GM04504 (cell line): ENCODE measurements at places on chromosomes 2 and 18.
A peak's percentile ranks its signal among the peaks of the same experiment; 100 is the strongest.

- no peak for DNase-seq
Observed at GRCh38 chr2:33502025-33502424, 25.6 kb downstream of the RASGRP3 start.

DNA sequence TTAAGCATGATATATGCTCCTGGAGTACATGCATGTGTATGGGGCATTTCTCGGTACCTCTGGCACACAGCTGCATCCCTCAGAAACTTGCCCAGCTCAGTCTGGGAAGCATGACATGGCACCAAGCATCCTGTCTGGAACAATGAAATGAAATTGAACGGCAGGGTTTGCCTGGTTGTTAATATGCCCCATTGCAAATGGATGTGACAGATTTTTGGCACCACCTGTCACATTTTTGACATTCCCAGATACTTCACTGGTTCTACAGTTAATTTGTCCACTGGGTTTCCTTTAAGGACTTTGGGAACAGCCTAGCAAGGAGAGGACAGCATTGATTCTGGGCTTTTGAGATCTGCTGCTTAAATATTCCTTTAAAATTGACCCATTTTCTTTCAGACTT is 305.8 kb downstream of the TSN start:
- DNase-seq = no peak

- no peak for DNase-seq
Observed at GRCh38 chr2:134884435-134884834, 34.2 kb upstream of the CCNT2 start.

DNA sequence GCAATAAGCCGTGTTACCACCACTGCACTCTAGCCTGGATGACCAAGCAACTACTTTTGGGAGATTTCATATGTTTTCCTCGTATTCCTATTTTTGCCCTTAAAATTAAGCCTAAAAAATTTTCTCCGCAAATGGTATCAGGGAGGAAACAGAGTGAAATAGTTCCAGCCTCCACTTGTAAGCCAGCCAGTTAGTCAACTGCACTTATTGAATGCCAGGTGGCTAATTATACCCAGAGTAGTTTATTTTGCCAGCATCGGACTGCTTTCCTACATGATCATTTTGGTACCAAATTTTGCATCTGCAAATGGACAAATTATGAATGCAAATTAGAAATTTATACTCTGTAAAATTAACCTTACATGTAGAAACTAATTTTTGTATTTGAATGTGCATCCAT is 90.2 kb upstream of the ARHGAP28 start:
- no peak for DNase-seq

- DNase-seq = no peak
Observed at GRCh38 chr2:47838686-47839085, 55.7 kb downstream of the MSH6 start.

- DNase-seq = no peak
Observed at GRCh38 chr2:53744395-53745065, 23.1 kb upstream of the CHAC2 start.

GRCh38 chr18:44651478-44651877 is 29.2 kb upstream of the SETBP1 start:
- no peak for DNase-seq

DNA sequence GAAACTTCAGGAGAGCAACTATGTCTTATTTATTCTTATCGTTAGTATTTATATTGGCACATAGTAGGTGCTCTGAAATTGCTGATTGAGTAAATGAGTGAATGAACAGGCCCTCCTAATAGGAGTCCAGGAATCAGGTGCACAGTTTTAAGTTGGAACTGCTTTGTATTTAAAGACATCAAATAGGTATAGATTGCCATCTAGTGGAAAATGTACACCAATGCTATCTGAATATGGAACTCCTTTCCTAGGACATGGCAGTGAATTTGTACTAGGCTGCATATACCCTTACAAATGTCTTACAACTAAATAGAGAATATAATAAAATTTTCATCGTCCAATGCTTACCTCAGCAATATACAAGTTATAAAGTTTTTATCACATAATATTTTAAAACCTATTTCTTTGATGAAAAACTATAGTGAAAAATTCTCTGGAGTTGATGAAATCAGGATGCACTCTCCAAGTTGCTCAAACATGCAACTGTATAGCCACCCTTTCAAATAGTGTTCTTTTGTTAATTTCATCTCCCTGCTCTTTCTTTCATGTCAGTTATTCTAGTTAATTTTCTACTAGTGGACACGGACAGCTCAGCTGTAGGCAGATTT is 318.9 kb upstream of the SYT4 start:
- DNase-seq = peak; percentile 3

GRCh38 chr2:175449616-175450015 is 268.1 kb upstream of the ATP5MC3 start:
- no peak for DNase-seq

DNA sequence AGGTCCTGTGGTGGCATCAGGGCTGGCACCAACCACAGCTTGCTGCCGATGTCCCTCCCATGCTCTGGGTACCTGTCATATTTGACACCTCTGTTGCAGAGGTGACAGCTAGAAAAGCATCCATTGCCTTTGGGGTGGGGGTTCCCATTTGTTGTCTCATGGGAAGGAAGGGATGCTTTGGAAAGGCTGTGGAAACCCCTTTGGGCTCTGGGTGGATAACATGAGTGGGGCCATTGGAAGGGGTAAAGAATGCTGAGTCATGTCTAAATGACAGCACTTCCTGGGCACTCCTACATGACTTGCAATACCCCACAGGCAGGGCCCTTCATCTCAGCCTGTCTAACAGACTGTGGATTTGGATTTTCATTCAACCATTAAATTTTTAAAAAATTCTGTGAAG is 27.8 kb downstream of the CTIF start:
- DNase-seq = no peak
